ENCODE measurements at places on chromosomes 1 and 21. TPM values are rescaled to one million over a fixed set of nuclear protein-coding genes. Genes with fewer than 3 reads are reported as not detected.

The BTBD8 gene
- 1.0 TPM for total RNA-seq

The PMVK gene
- total RNA-seq: 47.4 TPM

The ZCCHC17 gene
- 26.2 TPM for total RNA-seq

The FABP3 gene
- total RNA-seq: not detected

The DYNLT5 gene
- total RNA-seq: not detected

The KRTAP10-10 gene
- not detected for total RNA-seq

The GPR25 gene
- not detected for total RNA-seq

The HSPB7 gene
- total RNA-seq: not detected

The NHLH1 gene
- 0.54 TPM for total RNA-seq

The TUFT1 gene
- total RNA-seq: 2.1 TPM

The CSF3R gene
- total RNA-seq: 0.07 TPM

The GSTM4 gene
- 9.9 TPM for total RNA-seq

The PGBD2 gene
- 7.6 TPM for total RNA-seq

The SPRR2F gene
- total RNA-seq: not detected

The IL19 gene
- total RNA-seq: not detected

The LEMD1 gene
- not detected for total RNA-seq

The LCE1B gene
- total RNA-seq: not detected

The KRTAP25-1 gene
- not detected for total RNA-seq

The OR2T33 gene
- total RNA-seq: not detected

The DMBX1 gene
- not detected for total RNA-seq

The IL20 gene
- total RNA-seq: not detected

The LIN28A gene
- not detected for total RNA-seq

Data from activated CD4-positive, alpha-beta T cell treated with anti-CD3 and anti-CD28 coated beads, Interleukin-2, amount 10 ng/mL, durations not matched to agents 24 days and 14 days (primary cell).